IMR-90 (cell line): ENCODE measurements at places on chromosomes 5 and 9. TPM values are rescaled to one million over a fixed set of nuclear protein-coding genes. Genes with fewer than 3 reads are reported as not detected.

GRCh38 chr5:105150323-105150722, 1587.7 kb upstream of the NUDT12 start:
- no peak for DNase-seq

- no peak for DNase-seq
These were observed 29.2 kb upstream of the TIFAB start for GRCh38 chr5:135481387-135481786.

DNA sequence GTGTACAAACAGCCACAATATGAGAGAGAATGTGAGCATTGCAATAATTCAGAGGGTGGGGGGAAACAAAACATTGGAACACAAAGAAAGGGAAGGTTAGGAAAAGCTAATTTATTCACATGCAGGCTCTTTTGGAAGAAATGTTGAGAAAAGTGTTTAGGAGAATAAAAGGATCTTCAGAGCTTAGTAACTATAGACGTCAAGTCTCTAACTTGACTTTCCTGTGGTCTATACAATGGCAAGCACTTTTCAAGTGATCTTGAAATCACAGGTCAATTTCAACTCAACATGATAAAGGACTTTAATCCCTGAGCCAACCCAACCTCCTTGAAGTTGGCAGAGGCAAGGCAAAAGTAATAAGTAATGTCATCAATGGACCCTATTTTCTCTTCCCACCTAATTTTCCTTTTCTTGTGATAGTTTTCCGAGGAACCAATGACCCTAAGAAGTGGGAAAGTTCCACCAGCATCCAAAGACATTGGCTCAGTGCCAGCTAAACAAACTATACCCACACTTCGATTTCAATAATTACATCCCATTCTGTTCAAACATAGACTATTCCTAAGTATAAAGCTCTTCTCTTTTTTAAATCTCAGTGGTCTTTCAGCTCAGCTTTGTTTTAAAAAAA, 23.7 kb downstream of the RFK start:
- DNase-seq, result no peak

DNA sequence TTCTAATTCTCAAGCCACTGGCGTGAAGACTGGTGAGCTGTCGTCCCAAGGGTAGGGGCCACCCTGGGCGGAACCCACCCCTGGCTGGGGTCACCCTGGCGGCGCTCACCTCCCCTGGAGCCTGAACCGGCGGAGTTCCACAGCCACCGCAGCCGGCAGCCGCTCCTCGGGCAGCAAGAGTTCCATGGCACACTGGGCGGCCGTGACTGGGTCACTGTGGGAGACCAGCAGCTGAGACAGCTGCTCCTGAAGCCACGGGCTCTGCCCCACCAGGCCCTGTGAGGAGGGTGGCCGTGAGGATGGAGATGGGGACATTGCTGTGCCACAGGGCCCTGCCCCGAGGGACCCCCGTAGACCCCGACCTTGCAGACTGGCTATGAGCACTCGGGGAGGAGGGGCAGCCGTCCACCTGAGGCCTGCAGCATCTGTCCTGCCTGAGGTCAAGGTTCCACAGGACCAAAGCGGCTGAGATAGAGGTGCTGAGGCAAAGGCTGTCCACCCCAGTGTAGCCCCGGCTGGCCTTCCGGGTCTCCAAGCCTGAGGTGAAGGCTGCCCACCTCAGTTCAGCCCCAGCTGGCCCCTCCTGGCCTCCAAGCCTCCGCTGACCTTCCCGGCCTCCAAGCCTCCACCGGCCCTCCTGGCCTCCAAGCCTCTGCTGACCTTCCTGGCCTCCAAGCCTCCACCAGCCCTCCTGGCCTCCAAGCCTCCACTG, 50.6 kb upstream of the NRARP start:
- no peak for DNase-seq

GRCh38 chr5:116795189-116795588, 220.6 kb upstream of the SEMA6A start:
- DNase-seq, result no peak

DNA sequence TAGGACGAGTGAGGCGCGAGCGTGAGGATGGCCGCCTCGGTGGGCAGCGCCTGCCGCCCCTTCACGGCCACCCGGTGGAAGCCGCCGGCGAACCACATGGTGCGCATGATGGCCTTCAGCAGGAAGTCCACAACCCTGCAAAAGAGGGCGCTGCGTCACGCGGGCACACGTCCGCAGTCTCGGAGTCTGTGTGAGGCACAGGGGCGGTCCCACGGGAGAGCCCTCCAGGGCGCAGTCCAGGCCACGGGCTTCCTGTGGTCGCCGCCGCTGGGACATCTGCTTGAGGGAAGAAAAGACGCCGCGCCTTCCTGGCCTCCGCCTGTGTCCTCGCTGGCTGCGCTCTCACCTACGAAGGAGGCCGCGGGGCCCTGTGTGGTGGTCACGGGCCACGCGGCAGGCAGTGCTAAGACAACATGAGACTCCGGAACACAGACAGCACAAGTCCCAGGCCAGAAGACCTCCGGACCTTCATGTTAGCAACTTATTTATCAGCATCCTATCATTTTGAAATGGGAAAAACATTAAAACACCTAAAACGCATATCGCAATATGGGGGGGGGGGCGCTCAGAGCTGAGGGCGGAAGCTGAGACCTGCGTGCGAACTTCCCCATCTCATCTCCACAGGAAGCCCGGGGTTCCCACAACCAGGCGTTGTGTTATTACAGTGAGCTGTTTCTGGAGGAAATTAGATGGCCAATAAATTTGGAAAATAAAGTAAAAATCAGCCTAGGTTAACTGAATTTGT, 28.8 kb downstream of the LPCAT1 start:
- no peak for DNase-seq

- DNase-seq, result no peak
These were observed 253.1 kb downstream of the PDE4D start for GRCh38 chr5:59640411-59640810.

GRCh38 chr5:73591698-73592501, 26.4 kb downstream of the UTP15 start:
- peak; percentile 79 for DNase-seq

DNA sequence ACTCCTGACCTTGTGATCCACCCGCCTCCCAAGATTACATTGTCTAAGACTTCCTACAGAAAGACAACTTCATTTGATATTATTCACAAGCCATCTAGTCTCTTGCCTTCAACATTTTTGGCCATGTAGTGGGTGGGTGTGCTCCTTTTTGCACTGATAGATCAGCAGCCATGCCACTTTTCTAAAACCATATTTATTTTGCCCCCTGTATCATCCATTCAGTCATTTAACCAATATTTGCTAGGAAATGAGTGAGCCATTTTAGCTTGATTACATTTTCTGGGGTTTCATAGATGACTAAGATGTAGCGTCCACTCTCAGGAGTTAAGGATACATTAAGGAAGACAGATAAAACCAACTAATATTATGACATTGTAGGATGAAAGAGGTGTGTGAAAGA, 555.6 kb downstream of the RAB3C start:
- DNase-seq, result no peak

GRCh38 chr9:81517954-81518353, 171.4 kb downstream of the TLE1 start:
- no peak for DNase-seq

- peak; percentile 90 for DNase-seq
These were observed 101.7 kb upstream of the FST start for GRCh38 chr5:53378590-53379247.

GRCh38 chr9:121735793-121736770, 84.6 kb downstream of the DAB2IP start:
- peak; percentile 25 for DNase-seq

DNA sequence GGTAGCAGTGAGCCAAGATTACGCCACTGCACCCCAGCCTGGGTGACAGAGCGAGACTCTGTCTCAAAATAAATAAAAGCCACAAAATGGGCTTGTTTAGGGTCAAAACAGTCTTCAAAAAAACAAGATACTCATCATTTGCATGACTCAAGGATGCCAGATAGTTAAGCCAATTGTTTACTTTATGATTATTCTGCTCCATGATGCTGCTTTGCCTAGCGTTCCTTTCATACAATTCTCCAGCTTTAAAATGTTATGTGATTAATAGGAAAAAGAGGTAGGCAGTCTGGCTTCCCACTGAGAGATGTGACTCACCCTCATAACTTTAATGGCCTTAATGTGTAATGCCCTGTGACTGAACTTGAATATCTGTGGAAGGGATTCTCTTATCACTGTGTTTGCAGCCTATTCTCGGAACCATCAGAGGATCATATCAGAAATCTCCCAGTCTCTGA, 364.6 kb upstream of the TRPC7 start:
- peak; percentile 72 for DNase-seq

- DNase-seq, result no peak
These were observed 5.5 kb downstream of the KCNT1 start for GRCh38 chr9:135707252-135708138.

- no peak for DNase-seq
These were observed 8.2 kb downstream of the CSF1R start for GRCh38 chr5:150077996-150078801.

DNA sequence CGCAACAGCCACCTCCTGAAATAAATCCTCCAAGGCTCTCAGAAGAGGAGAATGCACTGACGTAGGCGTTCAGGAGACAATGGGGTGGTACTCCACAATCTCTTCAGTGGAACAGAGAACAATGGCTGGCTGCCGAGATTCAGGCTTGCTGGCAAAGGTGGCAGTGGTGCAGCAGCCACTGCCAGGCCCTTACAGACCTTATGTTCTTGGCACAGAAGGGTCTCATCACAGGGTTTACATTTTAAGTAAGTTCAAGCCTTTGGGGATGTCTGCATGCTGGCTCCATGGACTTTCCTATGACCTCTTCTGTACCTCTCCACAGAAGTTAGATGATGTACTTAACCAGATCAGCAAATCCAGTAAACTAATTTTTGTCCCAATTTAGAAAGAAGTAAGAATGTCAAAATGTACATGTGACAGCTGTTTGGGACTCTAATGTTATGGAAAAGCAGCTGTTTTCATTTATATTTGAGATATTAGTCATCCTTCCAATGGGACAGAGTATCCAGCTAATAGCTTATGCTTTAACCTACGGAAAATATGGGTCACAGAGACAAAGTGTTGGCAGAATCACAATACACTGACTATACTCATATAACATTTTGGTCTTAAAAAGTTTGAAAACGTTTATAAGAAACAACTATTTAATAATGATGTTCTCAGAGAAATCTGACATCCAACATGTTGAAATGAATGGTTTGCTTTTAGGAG, 180.9 kb downstream of the MAPKAP1 start:
- DNase-seq, result peak; percentile 89

DNA sequence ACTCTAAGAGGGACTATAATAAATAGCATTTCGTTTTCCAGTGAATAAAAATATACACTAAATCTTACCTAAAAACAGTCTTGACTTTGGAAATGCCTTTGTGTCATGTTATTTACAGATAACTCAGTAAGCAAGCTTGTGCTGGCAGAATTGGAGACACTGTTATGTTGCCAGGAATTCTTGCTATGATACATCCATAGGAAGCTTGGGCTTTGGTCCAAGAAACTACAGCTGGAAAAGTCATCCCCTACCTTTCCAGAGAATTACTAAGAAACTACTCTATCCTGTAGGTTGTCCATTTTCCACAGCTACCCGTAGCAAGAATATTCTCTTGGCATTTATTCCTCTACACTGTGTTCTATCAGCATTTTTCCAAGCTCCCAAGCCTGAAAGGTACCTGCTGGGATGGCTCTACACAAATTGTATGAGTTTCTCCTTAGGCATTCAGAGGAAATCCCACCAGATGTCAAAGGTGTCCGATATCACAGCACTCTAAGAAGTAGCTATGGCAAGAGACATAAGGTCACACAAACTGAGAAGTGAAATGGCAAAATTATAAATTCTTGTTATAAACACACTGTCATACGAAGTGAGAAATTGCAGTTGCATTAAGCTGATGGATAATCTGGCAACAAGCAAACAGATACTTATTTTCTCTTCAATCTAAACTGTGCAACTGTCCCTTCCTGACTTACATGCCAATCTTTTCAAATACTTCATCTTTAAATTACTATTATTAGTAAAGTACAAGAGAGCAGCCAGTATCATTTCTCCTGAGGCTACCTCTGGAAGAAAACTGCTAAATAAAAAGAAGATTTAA, 68.5 kb downstream of the MCTP1 start:
- no peak for DNase-seq

DNA sequence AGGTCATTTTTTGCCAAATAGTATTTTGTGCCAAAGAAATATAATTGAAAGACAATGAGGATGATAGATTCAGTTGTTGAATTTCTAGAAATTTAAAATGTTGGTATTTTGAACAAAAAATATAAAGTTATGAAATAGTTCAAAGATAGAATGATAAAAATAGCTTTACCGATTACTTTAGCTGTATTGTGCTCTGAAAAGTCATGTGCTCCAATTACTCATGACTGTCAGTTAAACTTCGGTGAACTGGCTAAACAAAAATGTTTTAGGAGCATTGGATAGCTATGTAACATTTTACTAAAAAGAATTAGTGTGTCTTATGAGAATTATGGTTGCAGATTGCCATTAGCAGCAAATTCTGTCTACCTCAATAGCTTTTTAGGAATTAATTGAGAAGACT, 177.3 kb upstream of the VCAN start:
- no peak for DNase-seq

GRCh38 chr5:177362610-177363507, 5.1 kb downstream of the RGS14 start:
- no peak for DNase-seq

DNA sequence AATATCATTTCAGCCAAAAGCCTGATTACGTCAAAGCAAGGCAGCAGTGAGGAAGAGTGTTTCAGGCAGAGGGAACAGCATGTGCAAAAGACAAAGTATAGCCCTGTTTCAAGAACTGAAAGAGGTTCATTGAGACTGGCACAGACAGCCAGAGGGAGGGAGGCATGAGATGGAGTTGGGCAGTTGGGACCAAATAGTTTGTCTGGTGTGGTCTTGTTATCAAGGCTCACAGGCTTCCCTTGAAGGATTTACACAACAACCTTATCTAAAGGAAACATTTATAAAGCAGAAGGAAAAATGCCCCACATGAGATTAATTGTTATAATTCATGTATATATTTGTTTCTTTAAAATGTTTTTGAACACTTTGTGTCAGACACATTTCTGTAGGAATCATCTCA, 253.3 kb downstream of the DMAC1 start:
- no peak for DNase-seq

DNA sequence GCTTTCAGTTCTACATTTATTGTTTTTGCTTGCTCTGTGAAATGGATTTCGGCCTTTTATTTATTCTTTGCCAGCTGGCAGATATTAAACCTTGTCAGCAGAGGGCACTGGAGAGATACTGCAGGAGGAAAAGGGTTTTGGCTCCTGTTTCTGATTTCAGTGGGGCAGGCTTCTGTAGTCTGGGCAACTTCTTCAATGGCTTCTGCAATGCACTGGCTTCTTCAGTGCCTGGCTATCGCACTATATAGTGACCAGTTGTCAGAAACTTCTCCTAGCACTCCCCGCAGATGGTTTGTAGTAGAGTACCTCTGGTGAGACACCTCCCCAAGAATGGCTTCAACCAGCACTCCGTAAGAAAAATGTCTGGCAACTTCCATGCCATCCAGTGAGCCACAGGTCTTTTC, 3.2 kb upstream of the NFX1 start:
- DNase-seq, result peak; percentile 75

Gene SLC1A1
- total RNA-seq, result 3.9 and 4.1 TPM in 2 replicates

Gene SLF1
- total RNA-seq, result 3.4 and 7.5 TPM in 2 replicates

Gene GZMA
- total RNA-seq, result not detected in 2 replicates

Gene ADRB2
- 3.4 and 4.4 TPM in 2 replicates for total RNA-seq

Gene ERP44
- total RNA-seq, result 9.1 and 16.1 TPM in 2 replicates

Gene CNTNAP3
- total RNA-seq, result 0.90 and 1.1 TPM in 2 replicates

Gene SHISAL2B
- total RNA-seq, result not detected in 2 replicates

Gene KIF20A
- 106 and 119 TPM in 2 replicates for total RNA-seq

Gene CYLC2
- not detected in 2 replicates for total RNA-seq

Gene FRMPD1
- total RNA-seq, result not detected in 2 replicates
